Nephron progenitor cell (in vitro differentiated cells): ENCODE measurements at places on chromosomes 12 and 14.
A peak's percentile ranks its signal among the peaks of the same experiment; 100 is the strongest.

- peak; percentile 85 for DNase-seq
Observed at GRCh38 chr12:76084863-76085519, 506 bp upstream of the NAP1L1 start.

- DNase-seq = no peak
Observed at GRCh38 chr12:68976395-68976841, 43.4 kb upstream of the CPM start.

DNA sequence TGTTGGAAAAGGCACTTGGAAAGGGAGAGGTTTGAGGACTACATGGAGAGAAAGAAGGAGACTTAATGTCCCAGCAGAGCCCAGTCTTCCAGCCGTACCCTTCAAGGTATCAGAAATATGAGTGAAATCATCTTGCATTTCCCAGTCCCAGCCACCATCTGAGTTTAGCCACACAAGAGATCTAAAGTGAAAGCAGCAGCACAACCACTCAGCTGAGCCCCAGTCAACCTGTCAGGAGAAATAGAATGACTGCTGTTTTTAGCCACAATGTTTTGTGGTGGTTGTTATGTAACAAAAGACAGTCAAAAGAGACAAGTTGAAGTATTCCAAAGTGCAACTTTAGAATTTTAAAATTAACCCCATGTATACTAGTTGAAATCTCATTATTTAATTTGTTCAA lies 28.0 kb downstream of the DERA start:
- DNase-seq = no peak

GRCh38 chr12:50051101-50051806 lies 6.1 kb upstream of the ASIC1 start:
- DNase-seq = no peak

GRCh38 chr14:85934886-85935254 lies 404.9 kb downstream of the FLRT2 start:
- no peak for DNase-seq

GRCh38 chr12:89984846-89985245 lies 276.2 kb upstream of the ATP2B1 start:
- DNase-seq = no peak

GRCh38 chr12:9667403-9668160 lies 1.9 kb upstream of the CLEC2D start:
- no peak for DNase-seq

DNA sequence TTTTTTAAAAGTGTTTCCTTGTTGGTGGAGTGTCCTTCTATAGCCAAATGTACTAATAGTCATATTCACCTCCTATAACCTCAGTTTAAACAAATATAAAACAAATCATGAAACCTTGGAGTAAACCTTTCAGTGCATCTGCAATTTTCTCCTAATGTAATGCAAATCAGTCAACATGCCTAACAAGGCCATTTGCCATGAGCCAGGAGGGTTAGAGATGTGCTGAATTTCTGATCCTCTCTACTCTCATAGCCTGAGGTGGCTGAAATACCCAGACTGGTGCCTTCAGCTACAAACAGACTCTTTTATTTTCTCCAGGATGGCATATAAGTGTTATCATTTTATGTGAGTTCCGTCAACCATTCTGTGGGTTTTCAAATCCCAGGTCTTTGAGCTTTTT lies 908.1 kb downstream of the GALC start:
- no peak for DNase-seq

GRCh38 chr14:35404449-35405303 lies at the start of gene NFKBIA:
NFKBIA (minus strand) TSS chr14:35404749; CDS start chr14:35404644, 105 bp downstream.
- DNase-seq = peak; percentile 87

DNA sequence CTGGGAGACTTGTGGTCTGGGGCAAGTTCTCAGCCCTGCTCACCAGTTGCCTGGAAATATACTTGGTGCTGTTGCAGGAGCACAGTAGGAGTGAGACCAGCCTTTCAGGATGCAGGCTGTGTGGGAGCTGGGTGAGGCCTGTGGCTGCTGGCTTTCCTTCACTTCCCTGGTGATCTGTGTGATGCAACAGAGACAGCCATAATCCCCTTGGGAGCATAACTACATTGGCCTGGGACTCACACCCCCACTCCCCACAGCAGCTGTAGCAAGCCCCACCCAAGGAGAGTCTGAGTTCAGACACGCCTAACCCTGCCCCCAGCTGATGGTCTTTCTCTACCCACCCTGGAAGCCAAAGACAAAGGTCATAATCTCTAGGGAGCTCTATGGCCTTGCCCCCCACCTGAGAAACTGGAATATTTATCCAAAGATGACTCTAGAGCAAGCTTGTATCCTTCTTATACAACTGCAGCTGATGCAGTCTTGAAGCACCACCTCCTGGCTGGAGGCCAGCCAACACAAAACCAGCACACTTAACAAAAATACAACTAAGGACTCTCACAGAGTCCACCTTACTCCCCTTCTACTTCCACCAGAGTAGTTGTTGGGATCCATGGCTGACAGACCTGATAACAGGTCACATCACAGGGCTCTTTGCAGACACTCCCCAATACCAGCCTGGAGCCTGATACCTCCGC lies 190.4 kb upstream of the CPNE8 start:
- no peak for DNase-seq

DNA sequence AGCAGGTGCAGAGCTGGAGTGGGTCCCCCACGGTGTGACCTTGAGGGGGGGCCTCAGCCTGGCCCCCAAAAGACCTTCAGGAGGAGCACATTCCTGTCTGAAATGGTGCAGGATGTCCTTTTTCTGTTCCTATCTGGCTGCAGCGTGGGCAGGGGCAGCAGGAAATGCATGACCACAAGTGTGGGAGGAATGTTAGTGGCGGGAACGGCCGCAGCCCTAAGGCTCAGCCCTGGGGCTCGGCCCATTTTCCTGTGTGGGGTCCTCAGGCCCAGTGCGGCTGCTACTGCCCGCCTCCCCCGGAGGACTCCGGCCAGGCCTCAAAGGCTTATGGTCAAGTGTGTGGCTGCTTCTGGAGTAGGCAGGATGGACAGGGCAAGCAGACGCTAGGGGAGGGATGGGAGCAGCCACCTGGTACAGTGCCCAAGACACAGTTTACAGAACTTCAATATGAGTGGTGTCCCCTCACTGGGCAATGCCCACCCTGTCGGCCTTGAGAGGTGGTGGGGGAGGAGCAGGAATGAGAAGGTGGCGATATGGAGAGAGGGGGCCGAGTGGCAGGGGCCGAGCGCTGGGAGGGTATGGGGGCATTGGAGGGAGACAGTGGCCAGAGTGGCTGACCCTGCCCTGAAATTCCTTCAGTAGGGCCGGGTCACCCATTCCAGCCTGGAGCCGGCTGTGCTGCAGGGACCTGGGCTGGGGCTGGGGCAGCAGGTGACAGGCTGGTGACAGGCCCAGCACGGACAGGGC lies 137.4 kb downstream of the CALM1 start:
- DNase-seq = no peak

DNA sequence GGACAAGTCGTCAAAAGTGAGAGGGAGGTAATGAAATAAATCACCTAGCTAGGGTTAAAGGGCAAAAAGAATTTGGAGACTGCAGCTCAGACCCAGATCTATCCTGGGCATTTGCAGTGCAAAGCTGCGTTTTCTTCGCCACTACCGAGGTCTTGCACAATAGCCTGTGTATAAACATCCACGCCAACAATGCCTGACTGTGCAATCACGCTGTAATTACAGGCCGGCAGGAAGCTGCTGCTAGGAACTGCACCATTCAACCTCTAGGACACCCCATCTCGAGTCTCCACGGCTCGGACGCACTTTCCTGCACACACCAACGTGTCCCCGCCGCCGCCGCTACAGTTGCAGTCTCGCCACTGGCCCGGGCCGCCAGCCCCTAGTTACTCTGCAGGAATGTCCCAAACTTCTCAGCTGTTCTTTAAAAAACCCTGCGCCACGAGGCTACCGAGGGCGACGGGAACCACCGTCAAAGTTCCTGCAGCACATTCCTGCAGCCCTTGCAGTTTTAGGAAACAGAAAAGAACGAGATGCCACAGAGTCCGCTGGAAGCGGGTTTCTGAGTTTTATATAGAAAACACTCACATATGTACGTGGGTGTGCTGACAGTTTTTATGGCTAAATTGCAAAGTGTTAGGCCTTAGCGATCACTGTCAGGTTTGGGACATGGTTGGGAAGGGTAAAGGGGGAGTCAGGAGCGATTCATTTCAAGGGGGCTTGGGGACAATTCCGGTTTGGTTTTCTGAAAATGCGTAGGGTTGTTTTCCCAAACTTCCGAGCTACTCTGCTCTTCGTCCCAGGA lies 65.6 kb upstream of the PTGR2 start:
- peak; percentile 70 for DNase-seq

DNA sequence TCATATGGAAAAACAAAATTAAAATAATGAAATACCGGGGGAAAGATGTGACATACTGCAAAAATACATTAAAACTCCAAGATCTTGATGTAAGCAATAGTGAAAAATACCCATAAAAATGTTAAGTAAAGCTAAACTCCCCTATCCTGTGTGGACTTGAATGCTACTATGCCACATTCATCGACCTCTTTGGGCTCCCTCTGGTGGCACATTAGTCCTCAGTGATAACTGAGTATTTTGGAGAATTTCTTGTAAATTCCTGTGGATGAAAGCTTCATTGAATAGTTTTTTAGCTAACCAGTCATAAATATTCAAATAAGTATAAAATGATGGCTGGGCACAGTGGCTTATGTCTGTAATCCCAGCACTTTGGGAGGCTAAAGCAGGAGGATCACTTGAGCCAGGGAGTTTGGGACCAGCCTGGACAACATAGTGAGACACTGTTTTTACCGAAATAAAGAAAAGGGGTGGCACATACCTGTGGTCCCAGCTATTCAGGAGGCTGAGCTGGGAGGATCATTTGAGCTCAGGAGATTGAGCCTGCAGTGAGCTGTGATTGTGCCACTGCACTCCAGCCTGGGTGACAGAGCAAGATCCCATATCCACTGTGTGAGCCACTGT lies 42.4 kb upstream of the SGPP1 start:
- DNase-seq = peak; percentile 15

GRCh38 chr14:31204593-31205534 lies 2.7 kb downstream of the HECTD1 start:
- DNase-seq = no peak

GRCh38 chr14:33254861-33255395 lies 316.2 kb downstream of the NPAS3 start:
- DNase-seq = no peak

DNA sequence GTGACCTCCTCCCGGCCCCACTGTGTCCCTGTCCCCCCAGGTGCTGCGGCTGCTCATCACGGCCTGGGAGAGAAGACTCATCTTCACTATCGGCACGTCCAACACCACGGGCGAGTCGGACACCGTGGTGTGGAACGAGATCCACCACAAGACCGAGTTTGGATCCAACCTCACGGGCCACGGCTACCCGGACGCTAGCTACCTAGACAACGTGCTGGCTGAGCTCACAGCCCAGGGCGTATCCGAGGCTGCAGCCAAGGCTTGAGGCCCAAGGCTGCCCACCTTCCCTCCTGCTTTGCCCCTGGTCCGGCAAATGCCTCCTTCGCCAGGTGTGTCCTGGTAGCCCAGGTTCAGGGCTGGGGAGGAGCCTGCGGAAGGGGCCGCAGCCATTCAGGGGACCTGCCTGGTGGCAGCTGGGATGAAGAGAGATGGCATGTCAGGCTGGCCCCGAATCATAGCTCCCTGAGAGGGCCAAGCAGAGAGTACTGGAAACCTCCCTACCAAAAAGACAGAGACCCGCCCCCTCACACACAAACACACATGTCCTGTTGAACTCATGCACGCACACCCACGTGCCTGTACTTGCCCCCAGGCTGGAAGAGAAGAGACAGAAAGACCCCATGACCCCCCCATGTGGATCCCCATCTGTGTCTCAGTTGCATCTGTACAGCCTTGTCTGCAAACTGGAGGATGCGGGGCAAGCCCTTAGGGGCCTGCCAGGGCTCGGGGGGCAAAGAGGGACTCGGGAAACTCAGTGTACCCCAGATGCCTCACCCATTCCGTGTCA lies 38.7 kb downstream of the RASAL1 start:
- DNase-seq = no peak

- no peak for DNase-seq
Observed at GRCh38 chr14:102807013-102807406, 29.8 kb downstream of the TRAF3 start.

- no peak for DNase-seq
Observed at GRCh38 chr14:78737116-78737515, 566.9 kb downstream of the NRXN3 start.

GRCh38 chr12:51961834-51962233 lies 10.3 kb downstream of the ACVR1B start:
- no peak for DNase-seq

DNA sequence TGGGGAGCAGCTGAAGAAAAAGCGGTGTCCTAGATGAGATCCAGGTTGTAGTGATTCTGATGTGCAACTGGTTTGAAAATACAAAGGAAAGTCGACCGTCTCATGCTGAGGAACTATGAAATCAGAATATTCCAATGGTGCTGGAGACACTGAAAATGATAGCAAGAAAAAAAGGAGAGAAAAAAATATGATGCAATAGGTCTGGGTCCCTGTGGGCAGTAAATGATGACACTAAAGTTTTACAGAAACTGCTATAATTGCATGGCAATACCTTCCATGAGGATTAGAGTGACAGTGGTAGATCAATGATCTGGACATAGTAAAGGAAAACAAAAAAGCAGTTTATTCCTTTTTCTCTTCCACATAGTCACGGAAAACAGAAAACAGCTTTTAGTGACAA lies 2.3 kb downstream of the PYM1 start:
- DNase-seq = no peak

DNA sequence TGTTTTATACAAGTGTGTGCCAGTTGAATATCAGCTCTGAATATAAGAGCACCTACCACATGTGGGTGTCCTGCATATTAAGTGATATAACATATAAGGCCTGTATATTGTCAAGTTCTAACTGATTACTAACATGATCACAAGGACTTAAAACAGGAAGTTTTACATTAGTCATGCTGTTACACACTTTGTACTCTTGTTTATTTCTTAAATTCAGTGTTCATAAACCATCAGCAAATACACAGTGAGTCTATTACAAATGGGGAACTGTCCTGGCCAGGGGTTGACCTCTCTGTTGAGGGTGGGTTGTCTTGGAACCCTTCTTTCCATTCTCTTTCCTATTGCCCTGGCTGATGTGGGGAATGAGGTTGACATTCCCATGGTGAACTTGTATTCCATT lies 19.1 kb downstream of the HELB start:
- no peak for DNase-seq

- DNase-seq = no peak
Observed at GRCh38 chr14:81005540-81006228, 50.3 kb downstream of the TSHR start.

GRCh38 chr14:90628825-90629224 lies 187.4 kb downstream of the TTC7B start:
- DNase-seq = no peak

GRCh38 chr12:95208678-95209077 lies 8.6 kb downstream of the FGD6 start:
- DNase-seq = no peak

DNA sequence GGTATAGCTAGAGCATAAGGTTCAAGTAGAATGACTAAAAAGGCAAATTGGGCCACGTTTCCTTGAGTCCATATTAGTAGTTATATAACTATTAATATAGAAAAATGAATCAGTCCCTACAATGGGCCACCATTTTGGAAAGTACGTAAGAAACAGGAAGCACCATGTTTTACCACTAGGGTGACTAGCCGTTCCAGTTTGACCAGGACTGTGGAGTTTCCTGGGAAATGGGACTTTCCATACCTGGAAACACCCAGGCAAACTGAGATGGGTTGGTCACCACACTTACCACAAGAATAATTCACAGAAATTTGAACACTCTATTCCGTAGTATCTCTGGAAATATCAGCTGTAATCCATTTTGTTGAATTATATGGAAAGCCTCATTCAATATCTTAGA lies 2.1 kb upstream of the MAGOHB start:
- no peak for DNase-seq

- DNase-seq = no peak
Observed at GRCh38 chr12:122961531-122962329, 4.5 kb downstream of the ABCB9 start.

- no peak for DNase-seq
Observed at GRCh38 chr14:34930591-34931091, 52.2 kb upstream of the SRP54 start.
